ENCODE measurements at places on chromosomes 16 and 17.

- no peak for DNase-seq
These were observed 348.6 kb downstream of the SEC14L1 start for GRCh38 chr17:77489239-77489892.

GRCh38 chr17:45954914-45955313, 44.1 kb upstream of the STH start:
- DNase-seq = peak; percentile 14

GRCh38 chr17:19306160-19307111, 56.1 kb downstream of the B9D1 start:
- DNase-seq = no peak

GRCh38 chr17:48490451-48490892, 40.3 kb downstream of the HOXB1 start:
- peak; percentile 61 for DNase-seq

DNA sequence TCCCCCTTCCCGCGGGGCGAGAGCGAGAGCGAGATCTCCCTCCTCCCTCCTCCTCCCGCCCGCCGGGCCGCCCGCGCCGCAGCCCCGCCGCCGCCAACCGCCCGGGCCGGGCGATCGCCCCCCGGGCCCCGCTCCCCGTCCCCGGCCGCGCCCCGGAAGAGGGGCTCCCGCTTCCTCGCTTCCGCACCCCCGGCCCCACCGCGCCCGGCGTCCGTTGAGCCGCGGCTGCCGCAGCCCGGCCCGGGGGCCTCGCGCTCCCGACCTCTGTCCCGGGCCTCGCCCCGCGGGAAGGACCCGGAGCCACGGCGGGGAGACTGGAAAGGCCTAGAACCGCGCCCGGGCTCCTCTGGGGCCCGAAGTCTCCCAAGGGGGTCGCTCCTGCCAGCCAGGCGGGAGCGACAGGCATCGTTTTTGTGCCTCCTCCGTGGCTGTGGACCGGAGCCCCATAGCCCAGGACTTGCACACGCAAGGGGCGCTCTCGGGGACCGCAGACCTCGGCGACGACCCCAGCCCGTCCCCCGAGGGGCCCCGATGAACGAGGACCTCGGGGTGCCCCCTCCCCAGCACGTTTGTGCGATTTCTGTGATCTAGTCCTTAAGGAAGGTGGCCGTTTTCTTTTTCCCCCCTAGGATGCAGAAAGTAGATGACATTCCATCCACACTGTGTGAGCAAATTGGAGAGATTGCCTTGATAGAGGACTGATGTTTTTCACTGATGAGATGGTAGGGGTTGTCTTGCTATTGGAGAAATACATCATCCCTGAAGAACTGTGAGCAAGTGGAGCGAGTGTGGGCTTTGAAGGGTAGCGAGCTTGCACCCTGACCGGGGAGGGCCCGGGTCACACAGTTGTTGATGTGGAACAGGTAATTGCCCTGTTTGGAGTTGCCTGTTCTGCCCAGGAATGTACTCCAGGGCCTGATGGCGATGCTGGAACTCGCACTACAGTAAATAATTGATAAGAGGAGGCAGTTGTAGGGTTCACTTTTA, 611 bp downstream of the BANP start:
- peak; percentile 78 for DNase-seq

DNA sequence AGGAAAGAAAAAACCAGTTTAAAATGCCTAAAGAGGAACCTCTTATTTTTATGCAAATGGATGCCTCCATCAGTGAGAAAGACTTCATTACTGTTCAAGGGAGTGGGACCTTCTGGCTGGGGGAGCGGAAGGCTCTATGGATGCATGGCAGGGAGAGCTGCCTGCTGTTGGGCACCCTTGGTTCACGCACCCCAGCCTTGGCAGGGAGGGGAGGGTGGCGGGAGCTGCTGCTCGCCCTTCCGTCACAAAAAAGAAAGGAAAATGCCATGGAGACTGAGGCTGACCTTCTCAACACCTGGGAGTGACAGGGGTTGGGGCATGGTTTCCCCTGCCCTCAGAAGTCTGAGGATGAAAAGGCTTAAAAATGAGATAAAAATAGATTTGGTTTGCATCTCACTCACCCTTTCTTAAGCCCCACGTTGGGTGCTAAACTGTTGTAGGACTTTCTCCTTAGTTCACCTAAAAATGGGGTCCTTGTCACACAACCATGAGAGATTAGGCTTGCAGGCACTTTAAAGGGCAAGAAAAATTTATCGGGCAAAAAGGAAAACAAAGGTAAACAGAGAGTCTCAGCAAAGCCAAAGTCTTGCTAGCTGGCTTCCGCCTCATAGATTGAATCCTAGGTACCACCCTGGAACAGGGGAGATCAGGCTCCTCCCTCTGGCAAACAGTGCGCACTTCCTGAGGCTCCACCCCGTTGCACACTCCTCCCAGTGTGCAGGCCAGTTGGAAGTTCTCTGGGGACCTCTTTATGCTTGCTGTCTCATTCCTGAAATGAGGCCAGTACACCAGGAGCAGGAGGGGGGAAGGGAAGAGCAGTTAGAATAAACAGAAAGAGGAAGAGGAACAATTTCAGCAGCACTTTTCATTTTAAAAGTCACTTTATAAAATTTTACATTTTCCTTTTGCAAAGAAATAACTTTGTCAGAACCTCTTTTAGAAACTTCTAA, 31.6 kb downstream of the PHKB start:
- no peak for DNase-seq

DNA sequence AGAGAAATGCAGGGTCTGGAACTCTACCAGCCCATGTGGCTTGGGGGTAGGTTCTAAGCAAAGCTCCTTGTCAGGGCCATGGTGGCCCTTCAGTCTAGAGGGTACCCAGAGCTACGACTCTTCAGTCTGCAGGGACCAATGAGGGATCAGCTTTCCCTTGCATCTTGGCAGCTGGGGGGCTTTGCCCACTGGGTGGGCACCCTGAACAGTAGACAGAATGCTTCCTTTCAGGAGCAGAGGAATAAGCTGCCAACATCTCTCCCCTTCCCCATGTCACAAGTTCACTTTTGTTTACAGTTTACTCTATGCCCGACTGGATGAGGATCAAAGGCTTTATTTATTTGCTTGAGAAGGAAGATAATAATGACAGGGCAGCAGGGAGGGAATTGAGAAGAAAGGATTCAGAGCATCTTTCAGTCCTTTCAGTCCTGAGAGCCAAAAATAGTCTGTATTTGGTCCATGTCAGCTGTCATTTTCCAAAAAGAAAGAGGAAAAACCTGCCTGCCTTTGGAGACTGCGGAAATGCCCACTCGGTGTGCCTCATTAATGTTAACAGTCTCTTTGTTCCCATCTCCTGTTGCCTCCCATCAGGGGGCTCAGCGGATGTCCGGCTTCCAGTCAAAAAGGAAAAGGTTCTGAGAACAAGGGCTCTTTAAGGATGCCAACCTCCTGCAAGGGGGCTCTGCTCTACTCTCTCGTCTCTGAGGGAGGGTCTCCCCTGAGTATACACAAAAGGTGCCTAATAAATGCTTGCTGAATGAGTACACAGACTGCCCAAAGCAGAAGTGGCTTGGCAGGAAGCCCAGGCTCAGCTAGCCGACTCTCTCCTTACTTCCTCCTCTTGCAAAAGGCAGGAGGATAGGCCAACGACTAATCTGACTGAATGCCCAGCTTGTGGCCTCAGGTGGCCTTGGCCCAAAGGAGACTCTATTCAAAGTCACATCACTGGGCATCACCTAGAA, 17.1 kb downstream of the TRAF4 start:
- peak; percentile 61 for DNase-seq

DNA sequence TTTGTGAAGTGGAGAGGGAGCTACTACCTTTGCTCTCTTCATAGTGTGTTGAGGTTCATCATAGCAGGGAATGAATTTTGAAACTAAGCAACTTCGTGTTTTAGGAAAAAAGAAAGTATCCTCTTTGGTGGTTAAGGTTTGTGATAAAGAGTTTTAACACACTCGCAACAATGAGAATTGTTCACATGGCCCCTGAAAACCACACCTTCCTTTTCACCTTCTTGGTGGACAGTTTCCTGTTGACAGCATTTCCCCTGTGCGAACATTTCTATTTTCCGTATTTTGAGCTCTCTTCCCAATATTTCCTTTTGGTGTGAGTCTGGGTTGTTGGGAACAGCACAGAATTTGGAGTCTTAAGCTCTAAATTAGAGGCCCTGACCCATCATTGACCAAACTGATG, 3.8 kb downstream of the OR4D2 start:
- no peak for DNase-seq

DNA sequence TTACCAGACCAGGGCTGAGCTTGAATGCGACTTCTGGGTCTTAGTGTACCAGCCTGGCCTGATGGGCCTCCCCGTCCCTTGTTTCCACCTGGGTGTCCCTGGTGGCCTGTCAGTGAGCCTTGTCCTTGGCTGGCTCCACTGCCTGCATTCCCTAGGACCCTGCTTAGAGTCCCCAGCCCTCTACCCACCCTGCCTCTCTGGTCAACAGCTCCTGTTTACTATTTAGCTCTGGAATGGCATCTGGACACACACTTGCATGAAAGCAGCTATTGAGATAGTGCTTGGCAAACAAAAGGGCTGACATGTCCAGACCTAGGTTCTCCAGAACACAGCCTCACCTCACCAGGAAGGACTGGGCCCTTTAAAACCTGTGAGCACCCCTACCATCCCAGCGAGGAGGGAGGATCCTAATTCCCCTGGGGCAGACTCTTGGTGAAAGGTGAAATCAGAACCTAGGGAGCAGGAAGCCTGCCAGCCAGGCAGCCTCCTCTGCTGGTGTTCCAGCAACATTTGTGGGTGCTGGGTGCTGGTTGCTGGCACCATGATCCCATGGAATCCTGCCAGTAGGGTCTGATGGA, 38.8 kb downstream of the RAI1 start:
- DNase-seq = no peak

GRCh38 chr17:32490101-32490482, 3.3 kb downstream of the CDK5R1 start:
- DNase-seq = no peak

- no peak for DNase-seq
These were observed 97.7 kb downstream of the ZNF18 start for GRCh38 chr17:11899537-11899942.

DNA sequence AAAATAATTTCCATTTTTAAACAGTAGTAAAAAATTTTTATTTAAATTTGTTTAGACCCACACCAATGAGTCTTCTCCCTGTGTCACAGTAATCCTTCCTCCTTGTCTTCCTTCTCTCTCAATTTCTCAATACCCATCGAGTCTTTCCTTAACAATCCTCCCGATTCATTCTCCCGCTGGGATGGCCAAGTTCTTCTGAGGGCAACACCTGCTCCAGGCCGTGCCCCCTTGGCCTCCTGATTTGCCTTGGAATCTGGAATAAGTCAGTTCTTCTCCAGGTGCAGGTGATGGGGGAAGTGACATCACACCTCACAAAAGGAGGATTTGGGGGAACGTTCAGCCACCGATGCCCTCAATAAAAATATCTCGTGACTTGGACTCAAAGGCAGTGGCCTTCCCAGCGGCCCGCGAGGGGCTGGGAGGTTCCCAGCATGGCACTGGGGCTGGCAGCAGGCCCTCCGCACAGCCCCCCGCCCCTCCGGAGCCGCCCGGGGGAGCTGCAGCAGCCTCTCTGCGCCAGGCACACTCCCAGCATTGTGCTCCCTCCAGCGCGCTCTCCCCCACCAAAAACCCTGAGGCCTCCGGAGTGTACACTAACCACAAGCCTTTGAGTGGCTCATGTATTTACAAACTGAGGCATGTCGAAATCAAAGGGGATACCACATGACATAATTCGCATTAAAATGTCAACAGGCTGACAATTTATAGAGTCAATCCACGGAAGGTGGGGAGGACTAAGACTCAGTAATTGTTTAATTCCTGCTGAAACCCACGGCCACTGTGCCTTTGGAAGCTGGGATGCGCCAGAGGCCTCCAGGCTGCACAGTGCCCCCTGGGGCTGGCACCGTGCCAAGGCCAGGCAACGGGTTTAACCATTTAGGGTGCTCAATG, 120.5 kb downstream of the ZFHX3 start:
- peak; percentile 92 for DNase-seq

DNA sequence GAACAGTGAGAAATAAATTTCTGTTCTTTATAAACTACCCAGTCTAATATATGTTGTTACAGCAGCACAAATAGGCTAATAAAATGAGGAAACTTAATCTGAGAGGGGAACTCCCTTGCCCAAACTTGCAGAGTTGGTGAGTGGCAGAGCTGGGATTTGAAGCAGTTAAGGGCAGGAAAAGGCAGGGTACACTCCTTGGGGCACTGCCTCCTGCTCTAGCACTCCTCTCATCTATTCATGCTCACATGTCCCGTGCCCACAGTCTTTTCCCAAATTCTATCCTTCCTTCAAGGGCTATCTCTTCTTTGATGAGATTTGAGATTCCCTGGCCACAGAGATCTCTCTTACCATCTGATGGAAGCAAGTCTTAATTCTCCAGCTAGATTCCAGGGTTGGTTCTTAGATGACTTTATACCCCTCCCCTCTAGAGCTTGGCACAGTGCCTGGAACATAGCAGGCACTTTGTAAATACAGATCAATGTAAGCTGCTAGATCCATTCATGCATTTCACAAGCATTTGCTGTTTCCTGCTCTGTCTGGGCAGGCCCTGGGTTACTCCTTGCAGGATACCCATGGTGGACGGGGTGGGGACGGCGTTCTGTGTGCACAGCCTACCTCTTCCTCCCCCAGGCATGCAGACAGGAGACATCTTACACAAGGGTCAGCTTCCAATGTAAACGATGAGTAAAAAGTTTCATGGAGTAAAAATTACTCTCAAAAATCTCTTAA, 39.2 kb upstream of the ABCC12 start:
- peak; percentile 86 for DNase-seq

- DNase-seq = no peak
These were observed 65.2 kb downstream of the SHCBP1 start for GRCh38 chr16:46555951-46556350.

DNA sequence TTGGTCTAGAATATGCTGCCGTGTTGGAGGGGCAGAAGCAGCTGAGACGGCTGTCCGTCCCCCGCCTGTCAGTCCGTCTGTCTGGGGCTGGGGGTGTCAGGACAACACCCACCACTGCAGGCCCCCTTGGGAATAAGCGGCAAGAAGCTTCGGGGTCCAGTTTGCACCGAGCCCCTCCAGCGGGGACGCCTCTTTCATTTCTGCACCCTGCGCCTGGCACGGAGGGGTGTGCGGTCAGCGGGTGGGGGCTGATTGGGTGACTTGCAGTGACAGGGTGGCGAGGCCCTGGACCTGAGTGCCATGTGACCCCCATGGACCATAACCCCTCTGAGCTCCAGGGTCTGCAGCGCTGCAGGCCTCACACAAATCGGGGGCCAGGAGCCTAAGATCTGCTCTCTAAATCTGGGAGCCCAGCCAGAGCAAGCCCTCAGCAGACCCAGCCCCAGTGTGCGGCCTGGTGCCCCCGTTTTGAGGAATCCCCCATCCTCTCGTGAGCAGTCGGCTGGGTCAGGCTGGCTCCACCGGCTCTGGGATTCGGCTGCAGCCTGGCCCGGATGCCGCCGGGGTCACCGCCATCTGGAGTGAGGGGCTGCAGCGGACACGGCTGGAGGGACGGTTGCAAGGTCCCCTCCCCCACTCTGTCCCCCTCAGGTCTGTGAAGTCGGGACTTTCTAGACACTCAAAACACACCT, 8.3 kb downstream of the CBFA2T3 start:
- no peak for DNase-seq
